Natural killer cell treated with Interleukin-12 subunit alpha and Interleukin-12 subunit beta and Interleukin-15 and Interleukin-18, amount 100 ng/mL, for 72 hours (primary cell): ENCODE measurements at places on chromosomes 5 and 9. TPM values are rescaled to one million over a fixed set of nuclear protein-coding genes. Genes with fewer than 3 reads are reported as not detected.
A peak's percentile ranks its signal among the peaks of the same experiment; 100 is the strongest.

- no peak for DNase-seq
- no peak overlapping the region for H3K27ac ChIP-seq
Observed at GRCh38 chr9:103301051-103301450, 305.9 kb downstream of the CYLC2 start.

- no peaks in the 10 kb centered on the region for H3K36me3 ChIP-seq
- no peak overlapping the region for H3K4me3 ChIP-seq
- H3K27ac ChIP-seq, result no peak overlapping the region
- peaks cover 5% of the 10 kb centered on the region for H3K4me1 ChIP-seq
- H3K27me3 ChIP-seq, result peaks cover 7% of the 10 kb centered on the region
Observed at GRCh38 chr9:123346026-123346425, 10.0 kb upstream of the CRB2 start.

DNA sequence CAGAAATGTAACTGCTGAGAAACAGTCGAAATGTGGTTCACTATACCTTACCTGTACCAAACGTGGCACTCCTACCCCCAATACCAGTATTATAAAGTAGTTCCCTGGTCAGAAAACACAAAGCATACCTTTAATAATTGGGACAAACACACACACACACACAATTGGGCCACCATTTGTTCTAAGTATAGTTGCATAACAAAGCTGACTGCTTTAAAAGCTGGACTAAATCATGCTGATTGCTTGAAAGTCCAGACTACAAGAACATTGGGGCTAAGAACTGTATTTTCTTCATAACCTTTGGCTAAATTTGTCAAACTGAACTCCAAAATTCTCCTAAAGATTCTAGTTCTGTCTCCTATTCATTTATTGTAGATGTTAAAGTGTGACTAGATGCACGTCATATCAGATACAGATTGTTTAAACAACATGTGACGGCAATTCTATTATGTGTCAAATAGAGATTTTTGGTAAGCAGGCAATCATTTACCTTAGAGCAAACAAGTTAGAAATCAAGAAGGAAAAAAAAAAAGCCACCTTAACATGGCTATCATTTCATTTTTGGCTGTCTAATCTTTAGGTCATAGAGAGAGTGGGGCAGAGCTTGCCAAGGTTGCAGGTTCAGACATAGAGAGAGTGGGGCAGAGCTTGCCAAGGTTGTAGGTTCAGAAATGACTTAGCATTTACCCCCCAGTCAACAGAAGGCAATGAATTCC lies 265.1 kb downstream of the ARL15 start:
- peaks cover 3% of the 10 kb centered on the region for H3K4me1 ChIP-seq
- no peak overlapping the region for H3K27ac ChIP-seq
- DNase-seq, result no peak
- no peak overlapping the region for H3K4me3 ChIP-seq
- H3K36me3 ChIP-seq, result no peaks in the 10 kb centered on the region
- H3K27me3 ChIP-seq, result no peaks in the 10 kb centered on the region

GRCh38 chr5:28165096-28165495 lies 1126.7 kb upstream of the CDH9 start:
- DNase-seq, result no peak
- no peaks in the 10 kb centered on the region for H3K4me1 ChIP-seq
- H3K4me3 ChIP-seq, result no peak overlapping the region
- H3K36me3 ChIP-seq, result no peaks in the 10 kb centered on the region

GRCh38 chr5:59371525-59372127 lies 521.9 kb downstream of the PDE4D start:
- peaks cover 17% of the 10 kb centered on the region for H3K36me3 ChIP-seq
- DNase-seq, result no peak
- peaks cover 23% of the 10 kb centered on the region for H3K27me3 ChIP-seq
- H3K27ac ChIP-seq, result no peak overlapping the region

GRCh38 chr5:31383734-31384133 lies 148.2 kb downstream of the DROSHA start:
- H3K27me3 ChIP-seq, result peaks cover 13% of the 10 kb centered on the region
- H3K36me3 ChIP-seq, result no peaks in the 10 kb centered on the region
- H3K4me1 ChIP-seq, result no peaks in the 10 kb centered on the region
- H3K27ac ChIP-seq, result no peak overlapping the region

GRCh38 chr9:8649160-8649559 lies 849.6 kb upstream of the DMAC1 start:
- no peaks in the 10 kb centered on the region for H3K27me3 ChIP-seq
- no peaks in the 10 kb centered on the region for H3K36me3 ChIP-seq
- H3K27ac ChIP-seq, result peak overlapping the region; percentile 80
- no peak for DNase-seq
- H3K4me3 ChIP-seq, result no peak overlapping the region
- peaks cover 4% of the 10 kb centered on the region for H3K4me1 ChIP-seq

DNA sequence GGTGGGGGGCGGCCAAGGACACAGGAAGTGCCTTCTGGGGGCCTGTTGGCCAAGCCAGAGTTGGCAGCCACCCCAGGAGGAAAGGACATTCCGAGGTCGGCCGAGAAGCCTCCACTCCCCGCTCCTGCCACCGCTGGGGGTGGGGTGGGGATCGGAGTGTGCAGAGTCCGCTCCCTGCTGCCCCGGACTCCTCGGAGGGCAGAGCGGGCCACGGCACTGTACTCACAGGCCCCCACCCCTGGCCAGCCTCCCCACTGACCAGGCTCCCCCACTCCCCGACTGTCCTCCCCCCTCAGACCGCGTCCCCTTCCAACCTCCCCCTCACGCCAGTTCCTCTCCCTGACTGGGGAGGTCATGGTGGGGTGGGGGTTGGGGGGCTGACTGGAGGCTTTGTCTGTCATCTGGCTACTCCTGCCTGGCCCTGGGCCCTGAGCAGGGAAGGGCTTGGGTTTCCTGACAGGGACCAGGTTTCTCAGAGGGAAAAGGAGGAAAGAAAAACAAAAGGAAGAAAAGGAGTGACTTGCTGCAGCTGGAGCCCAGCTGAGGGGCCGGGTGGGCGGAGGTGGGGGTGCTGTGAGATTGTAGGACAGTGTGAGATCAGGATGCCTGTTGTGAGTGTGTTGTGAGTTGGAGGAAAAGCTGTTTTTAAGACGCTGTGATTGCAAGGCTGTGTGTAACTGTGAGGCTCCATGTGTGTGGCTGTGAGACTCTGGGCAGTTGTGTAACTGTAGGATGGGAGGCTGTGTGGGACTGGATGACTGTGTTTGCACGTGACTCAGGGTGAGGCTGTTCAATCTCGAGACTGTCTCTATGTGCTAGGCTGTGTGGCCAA lies 29.7 kb downstream of the CNTFR start:
- no peak overlapping the region for H3K4me3 ChIP-seq
- peaks cover 28% of the 10 kb centered on the region for H3K27me3 ChIP-seq
- H3K36me3 ChIP-seq, result no peaks in the 10 kb centered on the region
- peak; percentile 41 for DNase-seq

- no peak overlapping the region for H3K4me3 ChIP-seq
- no peak overlapping the region for H3K27ac ChIP-seq
- H3K4me1 ChIP-seq, result peaks cover 18% of the 10 kb centered on the region
- no peak for DNase-seq
Observed at GRCh38 chr5:35926389-35927051, 11.9 kb downstream of the CAPSL start.

- DNase-seq, result no peak
- H3K36me3 ChIP-seq, result no peaks in the 10 kb centered on the region
- no peaks in the 10 kb centered on the region for H3K27me3 ChIP-seq
- no peak overlapping the region for H3K27ac ChIP-seq
- no peaks in the 10 kb centered on the region for H3K4me1 ChIP-seq
Observed at GRCh38 chr9:127154003-127154389, 31.6 kb upstream of the ANGPTL2 start.

DNA sequence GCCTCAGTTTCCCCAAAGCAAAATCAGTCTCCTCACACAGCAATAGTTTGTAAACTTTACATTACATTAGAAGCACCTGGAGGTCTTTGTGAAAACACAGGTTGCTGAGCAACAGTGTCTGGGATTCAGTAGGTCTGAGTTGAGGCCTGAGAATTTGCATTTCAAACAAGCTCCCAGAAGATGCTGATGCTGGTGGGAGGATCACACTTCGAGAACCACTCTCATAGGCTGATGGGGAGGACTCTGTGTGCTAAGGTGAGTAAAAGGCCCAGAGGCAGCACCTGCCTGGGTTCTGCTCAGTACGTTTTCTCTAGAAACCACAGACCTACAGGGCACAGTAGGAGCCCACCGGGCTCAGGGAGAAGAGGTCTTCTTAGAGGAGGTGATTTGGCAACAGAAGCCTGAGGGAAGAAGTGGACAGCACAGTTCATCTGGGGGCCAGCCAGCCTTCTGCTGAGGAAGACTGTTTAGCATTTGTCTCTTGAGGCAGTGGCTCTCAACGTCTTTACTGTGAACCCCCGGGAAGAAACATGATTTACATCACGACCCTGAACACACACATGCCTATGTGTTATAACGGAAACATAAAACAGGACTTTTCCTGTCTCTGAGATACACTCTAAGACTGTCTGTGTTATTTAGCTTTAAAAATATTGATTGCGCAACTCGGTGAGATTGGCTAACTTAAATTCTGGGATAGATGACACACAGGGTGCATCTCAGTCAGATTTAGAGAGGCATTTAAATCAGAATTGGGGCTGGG lies 24.8 kb upstream of the DENND1A start:
- H3K27me3 ChIP-seq, result peaks cover 28% of the 10 kb centered on the region
- H3K27ac ChIP-seq, result no peak overlapping the region
- no peak for DNase-seq
- H3K36me3 ChIP-seq, result no peaks in the 10 kb centered on the region

DNA sequence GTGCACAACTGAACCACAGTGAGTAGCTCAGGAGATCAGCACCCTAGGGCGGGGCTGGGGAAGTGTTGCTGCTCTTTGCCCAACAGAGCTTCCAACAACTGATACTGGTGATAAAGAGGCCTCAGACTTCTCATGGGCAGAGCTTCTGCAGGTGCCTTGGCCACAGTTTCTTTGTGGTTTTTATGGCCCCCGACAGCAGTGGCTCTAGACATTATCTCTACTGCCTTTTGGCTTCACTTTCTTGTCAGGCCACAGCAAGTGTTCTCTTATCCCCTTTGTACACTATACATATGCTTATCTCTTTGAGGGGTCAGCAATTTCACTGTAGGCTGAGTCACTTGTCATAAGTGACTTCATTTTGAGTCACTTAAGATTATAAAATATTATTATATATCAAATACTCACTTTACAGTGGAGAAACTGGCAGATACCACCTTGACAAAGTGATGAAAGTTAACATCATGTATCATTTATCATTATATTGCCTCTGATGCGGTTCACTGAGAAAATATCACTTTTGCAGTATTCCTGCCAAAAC lies 90.9 kb upstream of the COX7C start:
- H3K27ac ChIP-seq, result no peak overlapping the region
- no peak for DNase-seq
- no peaks in the 10 kb centered on the region for H3K4me1 ChIP-seq

DNA sequence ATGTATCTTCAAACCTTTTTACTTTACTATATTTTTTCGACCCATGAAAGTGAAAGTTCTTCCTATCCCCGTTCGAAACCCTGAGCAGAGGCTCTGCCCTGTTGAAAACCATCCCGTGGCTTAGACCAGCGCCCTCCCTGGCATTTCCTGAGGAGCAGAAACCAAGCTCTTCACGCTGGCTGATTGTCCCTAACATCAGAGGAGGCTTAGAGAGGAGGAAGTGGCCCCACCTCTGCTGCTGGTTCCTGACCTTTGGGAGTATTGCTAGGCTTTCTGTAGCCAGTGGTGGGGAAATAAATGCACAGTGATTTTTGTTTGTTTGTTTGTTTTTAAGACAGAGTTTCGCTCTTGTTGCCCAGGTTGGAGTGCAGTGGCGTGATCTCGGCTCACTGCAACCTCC lies 4.2 kb upstream of the PTGES start:
- H3K27me3 ChIP-seq, result peaks cover 13% of the 10 kb centered on the region
- no peak for DNase-seq
- H3K4me3 ChIP-seq, result no peak overlapping the region
- H3K36me3 ChIP-seq, result no peaks in the 10 kb centered on the region
- H3K27ac ChIP-seq, result no peak overlapping the region

DNA sequence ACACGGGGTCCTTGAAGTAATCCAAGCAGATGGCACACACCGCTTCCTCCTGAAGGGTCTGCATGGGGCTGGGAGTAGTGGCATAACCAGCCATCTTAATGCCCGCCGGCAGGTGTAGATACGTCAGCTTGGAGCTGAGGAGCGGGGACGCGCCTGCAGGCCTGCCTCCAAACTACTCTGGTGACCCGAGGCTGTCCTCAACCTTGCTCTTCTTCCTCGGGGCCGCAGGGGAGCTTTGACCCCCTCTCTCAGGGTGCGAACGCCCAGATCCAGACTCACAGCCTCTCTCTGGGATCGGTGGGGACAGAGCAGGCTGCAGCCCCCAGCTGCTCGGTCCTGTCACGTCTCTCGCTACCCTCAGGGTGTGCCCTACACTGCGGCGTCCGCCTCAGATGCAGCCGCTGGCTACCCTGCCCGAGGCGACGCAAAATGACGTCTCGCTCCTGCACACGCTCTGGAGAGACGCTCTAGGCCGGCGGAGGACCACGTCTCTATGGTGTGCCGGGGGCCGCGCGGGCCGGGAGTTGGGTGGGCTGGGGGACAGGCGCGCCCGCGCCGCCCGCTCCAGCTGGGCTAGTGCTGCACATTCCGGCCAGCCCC lies at the start of gene TRIM52:
Gene TRIM52 (minus strand): TSS at position 424 of the 600 bp plus-strand sequence. CDS start 330 bp downstream, at position 94.
- H3K27ac ChIP-seq, result peak within 1 kb of the TSS; percentile 96
- no peaks in the 10 kb centered on the region for H3K27me3 ChIP-seq
- H3K4me3 ChIP-seq, result peak within 1 kb of the TSS; percentile 100
- peaks cover 59% of the 10 kb centered on the region for H3K4me1 ChIP-seq
- peaks cover 14% of the 10 kb centered on the region for H3K36me3 ChIP-seq
- peak; percentile 93 for DNase-seq

DNA sequence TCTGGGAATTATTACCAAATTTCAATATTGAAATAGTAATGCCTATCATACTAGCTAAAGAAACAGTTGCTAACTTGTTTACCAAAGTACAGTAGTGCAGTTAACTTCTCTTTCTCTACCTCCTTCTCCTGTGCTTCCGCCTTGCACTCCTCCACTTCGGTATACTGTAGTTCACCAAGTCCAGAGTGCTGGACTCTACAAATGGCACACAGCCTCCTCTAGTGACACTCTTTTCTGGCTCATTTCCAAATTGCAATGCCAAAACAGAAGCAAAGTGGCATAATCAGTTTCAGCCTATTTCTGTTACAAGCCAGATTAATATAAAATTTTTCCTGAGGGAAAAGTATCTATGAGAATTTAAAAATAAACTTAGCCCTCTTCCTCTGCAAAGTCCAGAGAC lies 86.0 kb upstream of the RASGRF2 start:
- no peak for DNase-seq
- no peak overlapping the region for H3K27ac ChIP-seq
- H3K4me1 ChIP-seq, result peaks cover 5% of the 10 kb centered on the region
- peaks cover 22% of the 10 kb centered on the region for H3K36me3 ChIP-seq

BTNL3 gene
- not detected for total RNA-seq

IFNB1 gene
- total RNA-seq, result not detected

CDC14B gene
- 0.45 TPM for total RNA-seq

TPM2 gene
- total RNA-seq, result 5.9 TPM

NPR3 gene
- total RNA-seq, result not detected

ARRDC1 gene
- total RNA-seq, result 56.6 TPM

OR1L8 gene
- total RNA-seq, result not detected

FGF10 gene
- total RNA-seq, result not detected

FBXL7 gene
- not detected for total RNA-seq
